Fibroblast of lung (primary cell): ENCODE measurements at places on chromosomes 12 and 14. TPM values are rescaled to one million over a fixed set of nuclear protein-coding genes. Genes with fewer than 3 reads are reported as not detected.

Gene KITLG
- 45.7 and 64.6 TPM in 2 replicates for total RNA-seq

Gene OAS1
- 1.8 and 3.6 TPM in 2 replicates for total RNA-seq

Gene TUNAR
- not detected in 2 replicates for total RNA-seq

Gene ACSM4
- total RNA-seq, result not detected in 2 replicates

Gene FBXO34
- total RNA-seq, result 23.4 and 29.1 TPM in 2 replicates

Gene C12orf54
- total RNA-seq, result not detected in 2 replicates

Gene OR6C2
- not detected in 2 replicates for total RNA-seq

Gene FITM1
- total RNA-seq, result under 0.01 TPM in 1 of 2 replicates, not detected in the other

Gene SIX4
- total RNA-seq, result 9.2 and 18.3 TPM in 2 replicates

Gene CNTN1
- 0.26 and 0.83 TPM in 2 replicates for total RNA-seq

Gene KLRC4
- not detected in 2 replicates for total RNA-seq

Gene RIMBP2
- total RNA-seq, result under 0.01 and 0.17 TPM in 2 replicates

Gene ALDH1L2
- total RNA-seq, result 35.7 and 59.1 TPM in 2 replicates

Gene TBX5
- total RNA-seq, result 13.1 and 16.8 TPM in 2 replicates
